GM12865 (cell line): ENCODE measurements at places on chromosomes 16 and 17.

DNA sequence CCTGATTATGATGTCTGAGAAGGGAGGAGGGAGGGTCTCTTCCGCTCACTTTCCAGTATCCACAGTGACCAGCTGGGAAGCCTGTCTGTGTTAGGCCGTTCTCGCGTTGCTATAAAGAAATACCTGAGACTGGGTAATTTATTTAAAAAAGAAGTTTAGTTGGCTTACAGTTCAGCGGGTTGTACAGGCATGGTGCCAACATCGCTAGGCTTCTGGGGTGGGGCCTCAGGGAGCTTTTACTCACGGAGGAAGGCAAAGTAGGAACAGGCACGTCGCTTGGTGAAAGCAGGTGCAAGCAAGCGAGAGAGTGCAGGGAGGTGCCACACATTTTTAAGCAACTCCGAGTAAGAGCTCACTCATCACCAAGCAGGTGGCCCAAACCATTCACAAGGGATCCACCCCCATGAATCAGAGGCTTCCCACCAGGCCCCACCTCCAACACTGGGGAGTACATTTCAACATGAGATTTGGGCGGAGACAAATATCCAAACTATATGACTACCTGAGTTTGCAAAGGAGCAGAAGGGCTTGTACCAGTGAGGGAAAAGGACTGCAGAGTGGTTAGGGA lies 137.5 kb downstream of the CCDC182 start:
- no peak for DNase-seq

- no peak for DNase-seq
Observed at GRCh38 chr17:14098246-14098645, 28.9 kb downstream of the COX10 start.

GRCh38 chr17:43428524-43428923 lies 29.7 kb downstream of the ARL4D start:
- DNase-seq, result no peak

DNA sequence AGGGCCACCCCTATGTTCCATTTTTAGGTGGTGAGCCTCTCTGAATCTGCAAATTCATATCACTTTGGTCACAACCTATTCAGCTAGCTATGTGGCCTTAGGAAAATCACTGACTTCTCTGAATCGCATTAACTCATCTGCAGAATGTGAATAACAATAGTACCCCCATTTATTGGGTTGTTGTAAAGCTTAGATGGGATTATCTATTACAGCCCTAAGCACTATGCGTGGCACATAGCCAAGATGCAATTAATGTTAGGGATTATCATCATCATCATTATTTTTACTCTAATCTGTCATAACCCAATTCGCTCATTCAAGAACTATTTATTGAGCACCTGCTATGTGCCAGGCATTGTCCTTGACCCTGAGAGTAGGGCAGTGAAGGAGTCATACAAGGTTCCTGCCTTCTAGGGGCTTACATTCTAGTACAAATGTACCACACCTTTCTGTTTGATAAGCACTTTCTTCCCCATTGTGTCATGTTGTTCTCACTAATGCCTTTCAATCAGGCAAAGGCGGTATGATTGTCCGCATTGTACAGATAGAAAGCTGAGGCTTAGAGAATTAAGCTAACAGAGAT lies 38.5 kb downstream of the CHD9 start:
- DNase-seq, result no peak

- no peak for DNase-seq
Observed at GRCh38 chr17:47099451-47099986, 89.6 kb downstream of the CDC27 start.

- no peak for DNase-seq
Observed at GRCh38 chr17:78665387-78665951, 88.3 kb upstream of the DNAH17 start.

DNA sequence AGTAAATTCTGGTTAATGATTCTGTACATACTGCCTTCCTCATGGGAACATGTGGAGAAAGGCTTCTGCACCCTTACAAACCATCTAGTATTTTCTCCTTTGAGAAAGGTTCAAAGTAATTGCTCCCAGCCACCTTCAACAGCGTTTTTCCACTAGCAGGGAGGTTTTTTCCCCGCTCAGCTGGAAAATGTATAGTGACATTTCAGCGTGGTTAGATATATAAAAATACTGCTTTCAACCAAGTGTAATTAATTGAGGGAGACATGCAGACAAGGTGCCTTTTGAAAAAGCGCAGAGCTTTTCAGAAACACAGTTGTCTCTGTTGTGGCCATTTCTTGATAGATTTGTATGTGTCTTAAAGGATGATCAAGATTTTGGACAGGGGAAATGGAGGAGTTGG lies 5.1 kb downstream of the BMERB1 start:
- DNase-seq, result no peak

- DNase-seq, result no peak
Observed at GRCh38 chr16:31455601-31456314, 3.5 kb upstream of the ARMC5 start.

- no peak for DNase-seq
Observed at GRCh38 chr16:50259334-50260205, 6.8 kb upstream of the ADCY7 start.

DNA sequence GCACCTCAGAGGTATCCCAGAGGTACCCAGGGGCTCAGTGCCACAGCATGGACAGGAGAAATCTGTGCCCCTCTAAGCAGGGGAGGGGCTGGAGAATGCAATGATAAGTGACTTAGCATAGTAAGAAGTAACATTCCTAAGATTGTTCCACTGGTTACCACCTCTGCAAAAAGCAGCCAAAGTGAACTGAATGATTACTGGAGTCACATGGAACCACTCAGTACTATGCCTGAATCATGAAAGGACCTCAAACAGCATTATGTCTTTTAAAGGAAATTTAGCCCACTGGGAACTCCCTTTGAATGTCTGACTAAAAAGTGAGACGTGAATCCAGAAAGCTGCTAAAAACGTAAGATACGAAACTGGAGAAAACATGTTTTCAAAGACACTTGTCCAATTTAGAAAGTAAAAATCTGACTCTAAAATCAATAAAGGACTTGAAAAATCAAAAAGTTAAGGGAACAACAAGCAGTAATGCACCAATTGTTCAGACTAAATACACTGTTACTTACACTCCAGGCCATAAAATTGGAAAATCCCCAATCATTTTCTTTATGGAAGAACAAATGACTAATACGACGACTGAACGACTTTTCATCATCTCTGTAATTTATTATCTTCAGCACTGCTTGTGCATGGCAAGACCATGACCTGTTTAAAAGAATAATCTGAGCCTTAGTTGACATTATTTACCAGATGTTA lies 38.6 kb downstream of the LITAFD start:
- peak; percentile 51 for DNase-seq

GRCh38 chr17:82458885-82459424 lies 414 bp downstream of the NARF start:
- DNase-seq, result peak; percentile 65

DNA sequence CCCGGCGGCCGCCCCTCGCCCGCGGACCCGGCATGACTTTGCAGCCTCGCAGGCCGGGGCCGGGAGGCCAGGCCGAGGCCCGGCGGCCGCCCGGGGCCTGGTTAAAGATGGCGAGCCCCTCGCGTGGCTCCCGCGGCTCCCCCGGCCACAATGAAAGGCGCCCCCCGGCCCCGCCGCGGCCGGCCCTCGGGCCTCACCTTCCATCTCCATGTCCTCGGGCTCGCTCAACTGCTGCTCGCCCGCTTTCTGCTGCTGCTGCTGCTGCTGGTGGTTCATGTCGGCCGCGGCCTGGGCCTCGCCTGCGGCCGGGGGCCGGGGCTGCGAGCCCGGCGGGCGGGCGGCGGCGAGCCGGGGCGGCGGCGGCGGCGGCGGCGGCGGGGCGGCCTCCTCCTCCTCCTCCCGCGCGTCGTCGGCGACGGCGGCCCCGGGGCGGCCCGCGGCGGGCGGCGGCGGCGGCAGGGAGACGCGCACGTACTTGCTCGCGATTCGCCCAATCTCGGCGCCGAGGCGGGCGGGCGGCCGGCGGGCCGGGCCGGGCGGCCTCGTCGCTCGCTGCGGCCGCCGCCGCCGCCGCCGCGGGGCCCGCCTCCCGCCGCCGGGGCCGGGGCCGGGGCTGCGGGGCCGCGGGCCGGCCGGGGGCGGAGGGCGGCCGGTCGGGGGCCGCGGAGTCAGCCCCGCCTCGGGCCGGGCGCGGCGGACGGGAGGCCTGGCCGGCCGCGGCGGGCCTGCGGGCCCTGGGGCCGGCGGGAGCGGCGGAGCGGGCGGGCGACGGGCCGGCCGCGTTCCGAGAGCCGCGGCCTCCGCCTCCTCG lies 491 bp downstream of the USP7 start:
- DNase-seq, result no peak

DNA sequence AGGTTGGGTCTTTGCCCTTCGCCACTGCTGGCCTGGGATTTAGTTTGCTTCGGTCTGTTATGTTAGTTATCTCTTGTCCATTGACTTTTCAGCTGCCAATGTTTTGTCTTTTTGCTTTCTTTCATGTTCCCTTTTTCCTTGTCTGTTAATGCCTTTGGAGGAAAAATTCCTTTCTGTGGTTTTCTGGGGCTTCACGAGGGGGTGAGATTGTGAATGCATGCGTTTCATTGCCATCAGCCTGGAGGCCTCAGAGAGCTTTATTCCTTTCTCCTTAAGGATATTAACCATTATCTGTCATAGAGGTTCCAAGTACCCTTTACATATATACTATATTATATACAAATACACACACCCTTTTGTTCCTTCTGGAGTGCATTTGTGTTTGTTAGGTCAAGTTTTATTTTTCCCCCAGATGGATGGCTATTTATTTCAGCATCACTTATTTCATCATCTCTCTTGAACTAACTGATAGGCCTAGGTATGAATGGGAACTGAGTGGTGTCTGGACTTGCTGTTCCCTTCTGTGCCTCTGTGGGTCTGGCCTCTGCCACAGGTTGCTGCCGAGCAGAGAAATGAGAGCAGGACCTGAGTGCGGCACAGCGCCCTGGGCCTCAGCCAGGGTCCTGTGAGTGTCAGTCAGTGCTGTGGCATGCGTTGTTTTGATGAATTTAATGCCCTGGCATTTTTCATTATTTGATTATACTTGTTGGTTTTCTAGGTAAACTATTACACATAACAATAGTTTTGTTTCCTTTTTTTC lies 193.4 kb downstream of the LGALS9B start:
- no peak for DNase-seq

DNA sequence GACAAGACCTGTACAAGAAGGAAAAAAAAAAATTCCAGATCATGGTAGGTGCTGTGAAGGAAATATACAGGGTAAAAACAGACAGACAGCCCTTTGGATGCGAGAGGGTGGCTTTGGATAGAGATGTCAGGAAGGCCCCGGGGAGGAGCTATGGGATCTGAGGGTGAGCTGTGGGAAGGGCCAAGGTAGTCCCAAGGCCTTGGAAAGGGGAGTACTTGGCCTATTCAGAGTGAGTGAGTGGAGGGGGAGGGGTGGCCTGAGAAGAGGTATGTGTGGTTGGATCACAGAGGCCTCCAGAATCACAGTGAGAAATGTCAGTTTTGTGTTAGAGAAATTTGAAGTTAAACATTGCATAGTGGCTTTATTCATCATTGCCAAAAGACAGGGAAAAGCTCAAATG lies 31.2 kb upstream of the AKTIP start:
- no peak for DNase-seq

DNA sequence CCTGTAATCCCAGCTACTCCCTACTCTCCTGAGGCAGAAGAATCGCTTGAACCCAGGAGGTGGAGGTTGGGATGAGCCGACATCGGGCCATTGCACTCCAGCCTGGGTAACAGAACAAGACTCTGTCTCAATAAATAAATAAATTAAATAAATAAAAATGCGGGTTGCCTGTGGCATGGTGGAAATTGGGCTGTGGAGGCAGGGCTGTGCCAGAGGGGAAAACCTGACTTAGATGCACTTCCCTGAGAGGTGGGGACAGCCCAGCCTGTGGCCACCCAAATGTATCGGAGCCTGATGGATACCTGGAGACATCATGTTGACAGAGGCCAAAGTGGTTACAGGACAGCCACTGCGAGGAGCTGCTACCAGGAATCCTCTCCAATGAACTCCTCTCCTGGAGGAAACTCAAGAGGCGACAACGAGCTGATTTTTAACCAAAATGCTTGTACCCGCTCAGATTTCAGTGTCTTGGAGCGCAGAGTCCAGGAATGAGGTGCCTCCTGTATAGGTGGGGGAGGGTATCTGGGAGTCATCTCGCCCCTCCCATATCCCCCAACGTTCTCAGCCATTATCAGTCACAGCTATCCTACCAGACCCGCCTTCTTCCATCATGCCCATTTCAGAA lies 32.3 kb downstream of the DDX19A start:
- DNase-seq, result no peak

- DNase-seq, result no peak
Observed at GRCh38 chr16:55204069-55204468, 119.9 kb upstream of the IRX6 start.

DNA sequence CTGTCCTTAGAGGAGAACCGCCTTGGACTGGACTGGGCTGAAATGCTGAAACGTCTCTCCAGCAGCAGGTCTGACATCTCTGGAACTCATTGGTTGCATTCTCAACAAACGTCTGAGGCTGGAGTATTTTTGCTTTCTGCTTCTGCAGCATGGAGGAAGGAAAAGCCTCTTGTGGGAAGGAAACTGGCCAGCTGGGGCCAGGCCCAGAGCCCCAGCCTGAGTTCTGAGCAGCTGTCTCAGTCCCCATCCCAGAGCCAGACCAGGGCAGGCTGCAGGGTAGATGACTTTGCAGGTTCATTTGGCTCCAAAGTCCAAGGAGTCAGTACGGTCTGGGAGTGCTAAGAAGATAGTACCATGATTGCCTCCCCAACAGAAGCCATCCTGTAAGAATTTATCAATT lies 18.3 kb downstream of the TEKT3 start:
- DNase-seq, result no peak

GRCh38 chr16:94918-95265 lies 16.9 kb downstream of the MPG start:
- DNase-seq, result no peak

- no peak for DNase-seq
Observed at GRCh38 chr17:67433248-67433924, 56.3 kb downstream of the PITPNC1 start.

- DNase-seq, result no peak
Observed at GRCh38 chr17:38585056-38585917, 20.5 kb downstream of the SRCIN1 start.

DNA sequence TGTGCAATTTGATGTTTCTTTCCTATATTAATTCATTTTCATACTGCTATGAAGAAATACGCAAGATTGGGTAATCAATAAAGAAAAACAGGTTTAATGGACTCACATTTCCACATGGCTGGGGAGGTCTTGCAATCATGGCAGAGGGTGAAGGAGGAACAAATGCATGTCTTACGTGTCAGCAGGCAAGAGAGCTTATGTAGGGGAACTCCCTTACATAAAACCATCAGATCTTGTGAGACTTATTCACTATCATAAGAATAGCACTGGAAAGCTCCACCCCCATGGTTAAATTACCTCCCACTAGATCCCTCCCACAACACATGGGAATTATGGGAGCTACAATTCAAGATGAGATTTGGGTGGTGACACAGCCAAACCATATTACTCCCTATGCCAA lies 418.9 kb upstream of the MAF start:
- no peak for DNase-seq

- no peak for DNase-seq
Observed at GRCh38 chr16:4847774-4848587, 700 bp downstream of the UBN1 start.

GRCh38 chr17:13367154-13367553 lies 234.6 kb downstream of the HS3ST3A1 start:
- no peak for DNase-seq

- DNase-seq, result no peak
Observed at GRCh38 chr17:34571428-34572130, 7.8 kb upstream of the TMEM132E start.

GRCh38 chr17:69716556-69716955 lies 302.1 kb downstream of the MAP2K6 start:
- no peak for DNase-seq

- no peak for DNase-seq
Observed at GRCh38 chr17:2948721-2949468, 114.5 kb downstream of the OR1D5 start.
